SW 1271 (cell line): ENCODE measurements at places on chromosomes 6 and 20.

DNA sequence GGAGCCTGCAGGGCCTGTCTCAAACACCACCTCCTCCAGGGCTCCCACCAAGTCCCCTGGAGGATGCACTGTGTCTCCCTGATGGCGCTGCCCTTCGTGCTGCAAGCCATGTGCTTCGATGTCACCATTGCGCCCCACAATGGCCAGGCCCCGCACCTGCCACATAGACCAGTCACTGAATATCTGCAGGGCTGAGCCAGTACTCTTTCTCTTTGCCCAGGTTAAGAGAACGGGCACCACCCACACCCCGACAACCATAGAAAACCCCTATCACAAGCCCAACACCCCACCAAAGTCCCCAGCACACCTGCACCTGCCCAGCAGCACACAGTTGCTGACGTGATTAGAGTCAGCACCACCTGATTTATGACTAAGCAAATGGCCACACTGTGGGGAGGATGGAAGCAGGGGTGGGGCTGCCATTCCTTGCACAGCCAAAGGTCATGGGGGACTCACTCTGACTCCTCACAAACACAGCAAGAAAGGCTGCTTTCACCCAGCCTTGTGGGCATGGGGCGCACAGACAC lies 104.3 kb downstream of the SLC23A2 start:
- DNase-seq: no peak

GRCh38 chr6:50141100-50141499 lies 91.4 kb upstream of the DEFB112 start:
- no peak for DNase-seq

DNA sequence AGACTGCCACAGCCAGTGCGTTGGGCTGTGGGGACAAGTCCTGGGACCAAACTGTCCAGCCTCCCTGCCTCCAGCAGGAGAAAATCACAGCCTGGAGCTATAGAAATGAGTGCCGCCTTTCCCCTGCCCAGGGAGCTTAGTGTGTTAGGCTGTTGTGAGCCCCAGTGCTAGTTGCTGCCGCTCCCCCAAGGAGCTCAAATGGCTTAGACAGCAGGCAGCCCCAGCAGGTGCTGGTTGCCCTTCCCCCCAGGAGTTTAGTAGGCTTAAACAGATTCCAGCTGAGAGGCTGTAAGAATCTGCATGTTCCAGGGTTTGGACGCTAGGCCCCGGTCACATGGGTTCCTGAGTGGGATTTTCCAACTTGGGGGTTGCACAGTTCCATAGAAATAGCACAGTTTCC lies 27.2 kb upstream of the HMGN3 start:
- no peak for DNase-seq

- no peak for DNase-seq
These were observed 113.3 kb downstream of the CDKAL1 start for GRCh38 chr6:20647585-20647984.

GRCh38 chr6:84061613-84062398 lies 28.2 kb downstream of the MRAP2 start:
- DNase-seq: no peak

DNA sequence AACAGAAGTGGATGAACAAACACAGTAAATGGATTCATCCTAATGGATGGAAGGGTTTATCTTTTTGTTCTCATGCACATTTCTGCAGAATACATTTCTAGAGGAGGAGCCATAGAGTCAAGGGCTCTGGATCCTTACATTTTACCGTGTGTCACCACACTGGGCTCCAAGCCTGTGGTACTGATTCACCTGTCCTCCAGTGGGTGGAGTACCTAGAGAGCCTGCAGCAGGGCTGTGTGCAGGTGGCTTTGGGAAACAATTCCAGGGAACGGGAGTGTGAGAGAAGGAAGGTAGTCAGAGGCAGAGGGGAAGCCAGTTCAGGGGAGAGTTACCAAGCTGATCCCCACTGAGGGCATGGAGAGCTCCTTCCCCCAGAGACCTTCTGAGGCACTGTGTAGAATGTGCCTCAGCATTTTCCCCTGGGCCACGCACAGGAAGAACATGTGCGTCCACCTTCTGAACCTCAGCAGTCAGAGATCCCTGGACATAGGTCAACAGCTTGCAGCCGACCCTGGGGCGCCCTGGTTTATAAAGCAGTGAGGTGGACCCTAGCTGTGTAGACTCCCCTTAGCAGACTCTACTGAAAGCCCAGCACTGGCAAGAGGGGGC lies 85.3 kb upstream of the SLC22A23 start:
- DNase-seq: no peak

- no peak for DNase-seq
These were observed 192.7 kb upstream of the TFAP2D start for GRCh38 chr6:50520326-50521266.

DNA sequence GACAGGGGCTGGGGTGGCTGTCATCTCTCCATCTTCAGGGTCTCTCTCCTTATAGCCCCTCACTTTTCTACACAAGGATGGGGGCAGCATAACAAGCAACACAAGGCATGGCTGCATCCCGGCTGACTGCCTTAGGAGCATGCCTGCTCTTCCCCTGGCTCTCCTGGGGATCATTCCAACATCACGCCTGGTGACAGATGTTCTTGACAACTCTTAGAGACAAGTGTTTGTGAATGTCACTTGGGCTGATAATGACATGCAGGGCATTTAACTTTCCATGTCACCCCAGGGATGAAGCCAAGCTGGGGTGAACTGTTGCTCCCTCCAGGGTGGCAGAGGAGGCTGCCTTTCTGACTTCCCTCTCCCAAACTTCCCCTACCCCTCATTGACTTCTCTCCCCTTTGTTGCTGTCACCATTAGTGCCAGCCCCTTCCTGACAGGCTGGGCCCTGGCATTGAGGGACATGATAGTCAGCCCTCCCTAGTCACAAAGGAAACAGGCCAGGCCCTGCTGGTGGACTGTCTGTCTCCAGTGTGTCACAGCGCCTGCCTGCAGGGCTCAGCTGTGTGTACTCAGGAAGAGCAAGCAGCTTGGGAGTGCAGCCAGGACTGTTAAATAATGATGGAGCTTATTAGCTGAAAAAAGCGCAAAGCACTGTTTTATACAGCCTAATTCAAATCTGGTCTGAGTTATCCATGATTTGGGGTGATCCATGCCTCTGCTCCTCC lies 161.8 kb downstream of the LRFN2 start:
- no peak for DNase-seq

- no peak for DNase-seq
These were observed 269.7 kb downstream of the TAF4 start for GRCh38 chr20:61795669-61796630.

GRCh38 chr6:7914991-7915789 lies 4.6 kb upstream of the TXNDC5 start:
- no peak for DNase-seq

DNA sequence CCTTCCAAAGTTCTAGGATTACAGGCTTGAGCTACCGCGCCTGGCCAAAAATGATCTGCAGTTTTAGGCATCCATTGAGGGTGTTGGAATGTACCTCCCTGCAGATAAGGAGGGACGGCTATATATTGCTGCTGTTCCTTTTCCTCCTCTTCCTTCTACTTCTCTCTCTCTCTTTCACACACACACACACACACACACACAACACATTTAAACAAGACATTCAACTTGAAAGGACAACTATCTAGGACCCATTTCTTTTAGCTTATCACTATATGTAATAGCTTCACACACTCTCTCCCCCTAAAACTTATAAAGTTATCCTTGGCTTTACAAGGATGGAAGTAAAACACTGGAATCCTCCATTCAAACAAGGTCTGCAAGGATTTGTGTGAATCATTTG lies 260.6 kb downstream of the PHACTR1 start:
- DNase-seq: no peak

- no peak for DNase-seq
These were observed 5.3 kb downstream of the ACSS2 start for GRCh38 chr20:34881689-34882088.

DNA sequence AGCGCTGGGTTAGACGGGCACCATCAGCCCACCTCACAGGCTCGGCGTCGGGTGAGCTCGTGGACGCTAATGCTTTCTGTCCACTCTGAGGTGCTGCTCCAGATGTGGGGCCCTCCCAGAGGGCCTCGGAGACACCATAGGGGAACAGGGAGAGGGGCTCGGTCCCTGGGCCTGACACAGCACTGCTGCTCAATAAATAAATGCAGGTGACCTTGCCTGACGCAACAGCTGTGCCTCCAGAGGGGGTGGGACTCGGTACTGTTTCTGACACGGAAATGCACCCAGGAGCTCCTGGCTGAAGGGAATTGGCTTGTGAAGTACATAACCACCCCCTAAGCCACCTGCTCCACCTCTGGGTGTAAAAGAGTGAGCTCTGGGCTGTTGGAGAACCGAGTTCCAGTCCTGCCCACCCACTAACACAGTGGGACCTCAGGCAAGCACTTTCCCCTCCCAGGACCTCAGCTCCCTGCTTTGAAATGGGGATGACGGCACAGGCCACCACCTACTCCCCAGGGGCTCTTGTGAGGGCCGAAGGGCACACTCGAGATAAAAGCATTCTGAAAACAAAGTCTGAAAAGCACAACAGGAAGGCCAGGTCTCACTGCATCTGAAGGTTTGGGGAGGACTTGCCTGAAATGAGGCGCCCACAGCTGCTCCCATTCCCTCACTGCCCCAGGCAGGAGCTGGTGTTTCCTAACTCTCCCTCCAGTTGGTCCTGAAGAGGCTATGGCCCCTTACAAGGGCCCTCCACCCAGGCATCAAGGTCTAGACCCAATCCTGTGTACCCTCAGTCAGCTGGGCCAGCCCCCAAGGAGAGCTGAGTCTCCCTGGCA lies 6.7 kb downstream of the KCNK15 start:
- DNase-seq: no peak

DNA sequence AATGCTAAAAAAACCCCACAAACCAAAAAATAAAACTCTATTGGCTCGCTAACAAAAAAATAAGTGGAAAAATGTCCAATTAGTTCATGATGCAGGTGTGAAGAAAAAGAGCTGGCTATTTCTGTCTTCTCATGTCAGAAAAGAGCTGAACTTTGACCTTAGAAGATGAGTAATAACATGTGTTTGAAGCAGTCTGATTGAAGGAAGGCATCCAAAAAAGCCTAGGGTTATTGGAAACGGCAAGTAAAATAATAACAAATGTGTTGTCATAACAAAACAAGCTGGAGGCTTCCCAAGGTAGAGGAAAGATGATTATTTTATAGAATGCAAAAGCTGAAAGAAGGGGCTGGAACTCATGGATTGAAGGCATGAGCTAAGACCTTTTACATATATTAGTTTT lies 94.4 kb upstream of the FAM184A start:
- DNase-seq: no peak

DNA sequence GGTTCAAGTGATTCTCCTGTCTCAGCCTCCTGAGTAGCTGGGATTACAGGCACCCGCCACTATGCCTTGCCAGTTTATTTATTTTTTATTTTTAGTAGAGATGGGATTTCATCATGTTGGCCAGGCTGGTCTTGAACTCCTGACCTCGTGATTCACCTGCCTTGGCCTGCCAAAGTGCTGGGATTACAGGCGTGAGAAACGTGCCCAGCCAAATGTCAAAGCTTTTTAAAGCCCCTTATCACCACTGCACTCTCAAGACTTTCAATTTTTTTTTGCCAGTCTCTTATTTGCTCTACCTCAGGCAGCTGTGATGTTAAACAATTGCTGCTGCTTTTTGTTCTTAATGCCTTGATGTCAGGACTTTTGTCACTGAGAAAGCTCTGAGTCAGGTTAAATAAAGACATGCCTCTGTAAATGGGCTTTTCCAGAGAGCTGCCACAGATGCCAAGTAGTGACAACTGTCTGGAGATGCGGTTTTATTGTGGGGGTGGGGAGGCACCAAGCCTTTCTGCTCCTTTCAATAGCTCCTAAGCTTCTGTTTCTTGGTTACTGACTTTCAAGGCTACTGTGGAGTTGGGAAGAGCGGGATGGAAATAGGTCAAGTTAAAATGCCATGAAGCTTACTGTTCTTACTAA lies 29.2 kb downstream of the RSPH3 start:
- no peak for DNase-seq

DNA sequence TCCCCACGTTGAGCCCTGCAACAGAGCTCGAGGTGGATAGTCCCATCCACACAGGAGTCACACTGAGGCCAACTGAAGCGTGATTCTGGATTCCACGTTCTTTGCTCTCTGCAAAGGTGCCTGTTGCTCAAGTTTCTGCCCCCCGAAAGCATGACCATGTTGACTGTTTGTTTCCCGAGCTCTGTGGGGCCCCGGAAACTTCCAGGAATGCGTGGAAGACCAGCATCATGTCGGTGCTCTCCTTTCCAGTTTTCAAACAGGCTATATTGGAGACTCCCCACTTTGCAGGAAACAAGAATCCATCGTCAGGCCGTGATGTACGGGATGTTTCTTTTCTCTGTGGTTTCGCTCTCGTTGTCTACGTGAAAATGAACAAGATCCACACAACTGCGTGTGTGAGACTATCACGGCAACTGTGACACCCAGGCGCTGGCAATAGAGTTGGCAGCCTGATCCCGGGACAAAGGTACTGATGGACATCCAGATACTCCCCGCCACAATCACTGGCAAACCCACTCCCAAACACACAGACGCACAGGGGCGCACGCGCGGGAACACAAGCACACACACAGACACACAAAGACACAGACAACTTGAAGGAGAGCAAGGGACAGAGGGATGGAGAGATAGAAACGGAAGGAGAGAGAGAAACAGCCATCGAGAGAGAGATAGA lies 444.6 kb upstream of the DEFB115 start:
- no peak for DNase-seq

DNA sequence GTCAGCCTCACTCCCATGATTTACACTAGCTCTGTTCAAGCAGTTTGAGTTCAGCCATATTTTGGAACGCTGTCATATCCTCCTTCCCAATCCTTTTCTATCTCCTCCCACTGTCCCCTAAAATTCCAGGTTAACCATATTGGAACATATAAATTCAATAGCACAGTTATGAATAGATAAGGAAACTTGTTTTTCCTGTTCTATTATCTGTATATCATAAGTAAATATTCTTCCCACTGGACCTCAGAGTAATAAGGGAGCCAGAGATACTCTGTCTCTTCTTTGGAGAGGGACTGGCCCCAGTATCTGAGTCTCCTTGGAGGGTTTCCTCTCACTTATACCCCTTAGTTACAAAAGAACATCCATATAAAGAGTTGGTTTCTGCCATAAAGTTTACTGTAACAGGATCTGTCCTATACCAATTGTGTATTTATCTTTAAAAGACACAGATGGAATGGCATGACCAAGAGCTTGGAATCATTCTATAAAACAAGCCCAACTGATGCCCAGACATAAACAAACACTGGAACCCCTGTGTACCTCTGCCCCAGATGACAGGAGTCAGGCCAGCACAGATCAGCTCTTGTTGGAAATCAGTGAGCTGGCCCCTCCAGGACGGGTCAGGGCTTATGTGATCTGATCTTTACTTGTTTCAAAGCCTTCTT lies 67.1 kb downstream of the EPB41L2 start:
- DNase-seq: no peak

GRCh38 chr20:2521369-2522305 lies 12.9 kb upstream of the ZNF343 start:
- no peak for DNase-seq
